Hematopoietic multipotent progenitor cell (in vitro differentiated cells): ENCODE measurements at places on chromosomes 12 and 14. TPM values are rescaled to one million over a fixed set of nuclear protein-coding genes. Genes with fewer than 3 reads are reported as not detected.
A peak's percentile ranks its signal among the peaks of the same experiment; 100 is the strongest.

- DNase-seq, result no peak
Measured at GRCh38 chr14:105978618-105979295, 452.4 kb downstream of the TMEM121 start.

Gene MGP
- under 0.01 TPM for total RNA-seq

- DNase-seq, result no peak
Measured at GRCh38 chr14:106840258-106840657, 1313.9 kb downstream of the TMEM121 start.

DNA sequence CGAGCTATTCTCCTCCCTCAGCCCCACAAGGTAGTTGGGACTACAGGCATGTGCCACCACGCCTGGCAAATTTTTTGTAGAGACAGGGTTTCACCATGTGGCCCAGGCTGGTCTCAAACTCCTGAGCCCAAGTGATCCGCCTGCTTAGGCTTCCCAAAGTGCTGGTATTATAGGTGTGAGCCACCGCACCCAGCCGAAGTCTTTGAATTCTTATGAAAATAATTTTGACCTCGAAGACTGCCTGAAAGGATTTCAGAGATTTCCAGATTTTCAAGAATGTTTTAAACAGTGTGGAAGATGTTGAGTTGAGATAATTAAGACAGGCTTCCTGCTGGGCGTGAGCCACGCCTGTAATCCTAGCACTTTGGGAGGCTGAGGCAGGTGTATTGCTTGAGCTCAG is 5.0 kb downstream of the PSMA3 start:
- no peak for DNase-seq

GRCh38 chr12:100724071-100724470 is 70.5 kb upstream of the ANO4 start:
- DNase-seq, result no peak

Gene CD163L1
- under 0.01 TPM for total RNA-seq

- DNase-seq, result peak; percentile 51
Measured at GRCh38 chr12:12216349-12217017, 50.4 kb downstream of the LRP6 start.

Gene ADAMTS20
- not detected for total RNA-seq

- no peak for DNase-seq
Measured at GRCh38 chr14:65949711-65950516, 536.3 kb upstream of the CCDC196 start.

Gene NXPH4
- not detected for total RNA-seq

DNA sequence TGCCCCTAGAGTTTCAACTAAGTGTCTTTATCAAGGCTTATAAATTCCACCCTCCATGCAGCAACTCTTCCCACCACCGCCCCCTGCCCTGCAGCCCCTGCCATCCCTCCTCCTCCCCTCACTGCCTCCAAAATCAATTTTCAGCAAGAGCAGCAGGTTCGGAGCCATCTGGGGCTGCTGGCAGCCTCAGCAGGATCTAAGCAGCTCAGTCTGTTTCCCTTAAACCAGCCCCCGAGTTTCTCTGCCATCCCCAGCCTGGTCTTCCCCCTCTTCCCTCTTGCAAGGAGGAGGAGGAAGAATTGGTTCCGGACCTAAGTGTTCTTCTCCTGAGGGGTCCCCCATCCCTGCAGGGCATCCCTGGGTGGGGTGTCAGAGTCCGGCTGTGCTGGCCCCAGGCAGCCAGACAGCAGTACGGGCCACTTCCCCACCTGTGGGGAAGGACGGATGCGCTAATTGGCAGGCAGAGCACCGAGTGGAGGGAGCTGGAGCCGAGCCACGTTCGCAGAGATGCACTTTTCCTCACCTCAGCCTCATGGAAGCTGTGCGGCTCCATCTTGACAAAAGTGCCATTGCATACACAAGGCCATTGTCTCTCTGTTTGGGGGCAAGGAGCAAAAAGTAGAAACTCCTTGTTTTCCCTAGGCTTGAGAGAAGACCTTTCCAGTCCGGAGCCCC is 189.3 kb downstream of the KCNA5 start:
- DNase-seq, result no peak

DNA sequence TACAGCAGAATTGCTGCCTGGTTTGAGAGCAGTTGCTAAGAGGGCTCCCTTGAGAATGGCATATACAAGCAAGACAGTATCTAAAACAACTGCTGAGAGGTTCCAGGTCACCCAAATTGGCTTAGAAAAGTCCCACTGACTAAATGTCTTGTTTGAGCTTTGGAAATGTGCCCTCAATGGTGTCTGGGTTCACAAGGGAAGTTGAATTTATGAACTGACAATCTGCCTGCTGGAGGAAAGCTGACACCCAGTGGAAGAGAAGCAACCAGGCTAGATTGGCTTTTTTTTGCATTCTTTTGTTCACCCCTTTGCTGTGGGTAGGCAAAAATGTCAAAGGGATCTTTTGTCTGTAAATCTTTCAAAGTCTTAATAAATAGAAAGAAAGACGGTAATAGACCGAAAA is 44.6 kb upstream of the NPFF start:
- no peak for DNase-seq

Gene TAS2R9
- total RNA-seq, result under 0.01 TPM

Gene TAC3
- total RNA-seq, result not detected

Gene VWF
- total RNA-seq, result 13.5 TPM

DNA sequence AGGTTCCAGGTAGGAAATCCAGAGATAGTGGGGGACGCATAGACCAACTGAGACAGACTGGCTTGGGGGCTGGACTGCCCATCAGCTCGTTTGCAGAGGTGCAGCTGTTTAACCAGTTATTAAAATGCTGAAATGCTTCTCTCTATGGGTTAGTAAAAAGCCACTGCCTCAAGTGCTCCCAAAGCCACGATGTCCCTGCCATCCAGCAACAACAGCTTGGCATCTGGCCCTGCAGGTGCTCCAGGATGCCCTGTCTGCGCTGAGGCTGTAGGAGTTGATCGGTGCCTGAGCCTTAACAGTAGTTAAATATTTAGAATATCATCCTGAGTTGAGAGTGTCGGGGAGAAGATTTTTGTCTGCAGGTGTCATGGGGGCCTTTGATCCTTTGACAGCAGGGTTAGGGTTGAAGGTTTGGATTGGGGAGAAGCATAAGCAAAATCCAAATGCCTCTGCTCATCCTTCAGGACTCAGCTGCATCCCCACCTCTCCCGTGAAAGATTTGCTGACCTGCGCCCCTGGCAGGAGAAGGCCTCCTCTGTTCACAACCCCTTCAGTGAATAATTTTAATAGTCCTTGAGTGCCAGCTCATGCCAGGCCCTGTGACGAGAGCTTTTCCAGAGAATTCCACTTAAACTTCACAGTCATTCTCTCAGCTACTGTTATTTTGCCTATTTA is 127.3 kb upstream of the PWP1 start:
- no peak for DNase-seq

- peak; percentile 66 for DNase-seq
Measured at GRCh38 chr14:22887260-22887989, 4.4 kb downstream of the REM2 start.
